ENCODE measurements at places on chromosomes 13 and 19.

- no peak for DNase-seq
Measured at GRCh38 chr13:99983499-99984401, 2.2 kb downstream of the ZIC2 start.

DNA sequence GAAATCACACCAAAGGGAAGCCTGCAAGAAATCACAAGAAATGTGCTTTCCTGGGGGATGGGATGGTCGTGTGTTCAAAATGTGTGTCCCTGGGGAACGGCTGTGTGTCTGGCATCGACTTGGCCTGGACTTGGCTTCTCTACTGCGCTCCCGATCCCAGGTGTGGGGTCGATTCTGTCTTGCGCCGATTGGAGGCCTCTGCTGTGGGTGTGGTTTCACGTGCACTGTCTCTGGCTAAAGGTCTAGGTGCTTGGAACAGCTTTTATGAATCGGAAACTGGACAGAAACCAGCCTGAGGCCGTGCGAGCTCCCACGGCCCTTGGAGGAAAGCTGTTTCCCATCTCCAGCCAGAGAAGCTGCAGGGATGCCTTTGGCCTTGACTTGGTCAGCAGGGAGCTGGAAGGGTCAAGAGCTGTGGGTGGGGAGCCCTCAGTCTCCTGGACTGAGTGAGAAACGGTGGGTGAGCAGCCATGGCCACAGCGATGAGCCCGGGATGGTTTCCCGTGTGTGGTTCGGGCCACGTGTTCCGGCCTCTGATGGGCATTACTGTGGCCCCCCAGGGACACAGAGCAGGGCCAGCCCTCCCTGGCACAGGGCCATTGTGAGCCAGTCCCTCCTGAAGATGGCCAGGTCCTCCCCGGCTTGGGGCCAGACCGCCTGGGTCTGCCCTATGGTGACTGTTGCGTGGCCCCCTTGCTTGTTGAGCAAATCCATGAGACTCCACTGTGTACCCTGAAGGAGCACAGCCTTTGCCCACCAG is 29.7 kb downstream of the MCF2L start:
- no peak for DNase-seq

DNA sequence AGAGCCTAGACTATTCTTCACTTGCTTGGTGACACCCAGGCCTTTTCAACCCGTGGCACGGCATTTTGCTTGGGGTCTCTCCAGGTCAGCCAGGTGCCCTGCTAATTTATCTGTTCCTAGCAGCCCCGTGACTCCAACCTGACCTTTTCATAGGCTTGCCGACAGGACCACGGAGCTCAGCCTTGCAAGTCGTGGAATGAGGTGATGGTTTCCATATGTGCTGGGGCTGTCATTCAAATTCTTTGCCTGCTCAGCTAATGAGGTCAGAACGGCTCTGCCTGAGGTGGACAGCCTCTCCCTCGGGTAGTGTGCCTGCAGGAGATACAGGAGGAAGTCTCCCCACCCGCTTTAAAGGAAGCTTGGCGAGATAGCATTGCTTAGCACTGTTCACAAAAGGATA is 61.0 kb downstream of the SHISA2 start:
- no peak for DNase-seq

- DNase-seq: no peak
Measured at GRCh38 chr19:29260477-29261317, 47.7 kb upstream of the UQCRFS1 start.

DNA sequence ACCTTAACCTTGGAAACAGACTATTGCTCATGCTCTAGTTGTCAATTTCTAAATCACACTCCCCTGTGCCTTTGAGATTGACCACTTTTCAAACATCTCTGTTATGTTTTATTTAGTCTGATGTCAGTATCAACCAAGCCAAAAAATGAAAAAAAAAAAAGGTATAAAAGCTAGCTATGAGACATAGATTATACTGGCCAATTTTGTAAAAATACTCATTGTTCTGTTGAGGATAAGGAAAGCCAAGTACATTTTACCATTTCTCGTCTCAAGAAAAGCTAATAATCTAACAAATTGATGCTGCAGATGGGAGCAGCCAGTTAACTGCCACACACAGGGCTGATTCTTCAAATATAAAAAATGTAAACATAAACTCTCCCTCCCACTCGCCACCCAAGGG is 572.6 kb upstream of the KLF12 start:
- DNase-seq: no peak

Data from NCI-H774 (cell line).